ENCODE measurements at places on chromosomes 2 and 18.

GRCh38 chr2:215439404-215439803 is 3.5 kb upstream of the FN1 start:
- DNase-seq, result no peak

- DNase-seq, result no peak
Measured at GRCh38 chr2:240934701-240935102, 28.6 kb downstream of the CROCC2 start.

DNA sequence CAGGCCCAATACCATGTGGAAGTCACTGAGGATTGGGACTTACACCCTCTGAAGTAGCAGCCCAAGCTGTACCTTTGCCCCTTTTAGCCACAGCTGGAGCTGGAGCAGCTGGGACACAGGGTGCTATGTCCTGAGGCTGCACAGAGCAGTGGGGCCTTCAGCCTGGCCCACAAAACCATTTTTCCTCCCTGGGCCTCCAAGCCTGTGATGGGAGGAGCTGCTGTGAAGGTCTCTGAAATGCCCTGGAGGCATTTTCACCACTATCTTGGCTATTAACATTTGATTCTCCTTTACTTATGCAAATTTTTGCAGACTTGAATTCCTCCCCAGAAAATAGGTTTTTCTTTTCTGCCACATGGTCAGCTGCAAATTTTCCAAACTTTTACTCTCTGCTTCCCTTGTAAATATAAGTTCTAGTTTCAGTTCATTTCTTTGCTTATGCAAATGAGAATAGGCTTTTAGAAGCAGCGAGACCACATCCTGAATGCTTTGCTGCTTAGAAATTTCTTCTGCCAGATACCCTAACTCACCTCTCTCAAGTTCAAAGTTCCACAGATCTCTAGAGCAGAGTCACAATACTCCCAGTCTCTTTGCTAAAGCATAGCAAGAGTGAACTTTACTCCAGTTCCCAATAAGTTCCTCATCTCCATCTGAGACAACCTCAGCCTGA is 213.8 kb upstream of the MGAT5 start:
- DNase-seq, result no peak

- DNase-seq, result no peak
Measured at GRCh38 chr2:101287303-101287702, 21.2 kb downstream of the RNF149 start.

DNA sequence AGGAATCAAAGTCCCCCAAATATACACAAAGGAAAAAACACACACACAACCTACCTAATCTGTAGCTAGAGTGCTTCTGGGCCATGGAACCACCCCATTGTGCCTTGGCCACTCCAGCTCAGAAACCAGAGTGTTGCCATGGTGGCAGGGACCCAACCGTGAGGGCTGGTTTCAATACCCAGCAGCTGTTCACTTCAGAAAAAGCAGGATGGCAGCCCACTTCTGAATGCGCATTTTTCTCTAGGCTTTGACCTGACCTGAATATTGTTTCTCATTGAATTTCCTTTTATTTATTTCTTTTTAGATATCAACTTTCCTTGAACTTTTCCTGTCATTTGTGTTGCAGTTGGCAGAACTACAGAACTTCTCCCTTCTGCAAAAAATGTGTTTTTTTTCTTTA is 43.0 kb upstream of the EHBP1 start:
- no peak for DNase-seq

GRCh38 chr2:119126650-119127049 is 31.9 kb downstream of the C1QL2 start:
- DNase-seq, result no peak

GRCh38 chr2:65067806-65068553 is 11.8 kb downstream of the CEP68 start:
- DNase-seq, result no peak

GRCh38 chr2:232315049-232315922 is 63.3 kb upstream of the ALPP start:
- no peak for DNase-seq

GRCh38 chr2:116094196-116094595 is 1651.8 kb downstream of the DPP10 start:
- DNase-seq, result no peak

DNA sequence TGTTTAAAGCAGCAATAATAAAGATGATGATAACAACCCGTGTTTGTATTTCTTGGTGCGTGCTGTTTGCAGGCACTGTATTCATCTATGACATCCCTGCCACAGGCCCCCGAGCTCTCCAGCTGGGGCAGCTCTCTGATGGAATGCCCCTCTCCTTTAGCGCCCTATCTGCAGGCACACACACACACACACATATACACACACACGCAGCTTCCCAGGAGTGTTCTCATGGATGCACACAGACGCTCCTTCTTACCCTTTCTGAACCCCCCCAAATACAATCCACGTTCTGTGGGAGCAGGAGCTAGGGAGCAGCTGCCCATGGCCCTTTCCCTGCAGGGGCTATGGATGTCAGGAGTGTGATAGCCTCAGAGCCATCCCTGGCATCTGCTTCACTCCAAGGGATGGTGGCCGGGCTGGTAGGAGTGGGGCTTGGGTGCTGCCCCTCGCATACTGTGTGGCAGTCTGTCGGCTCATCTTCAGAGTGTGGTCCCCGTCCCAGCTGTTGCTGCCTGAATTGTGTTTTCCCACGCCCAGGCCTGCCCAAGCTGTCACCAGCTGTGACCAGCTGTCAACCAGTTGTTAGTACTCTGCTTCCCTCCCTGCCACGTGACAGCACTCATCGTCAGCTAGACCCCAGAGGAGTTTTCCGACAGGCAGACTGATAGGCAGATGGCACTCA is 50.8 kb upstream of the MYCN start:
- DNase-seq, result no peak

DNA sequence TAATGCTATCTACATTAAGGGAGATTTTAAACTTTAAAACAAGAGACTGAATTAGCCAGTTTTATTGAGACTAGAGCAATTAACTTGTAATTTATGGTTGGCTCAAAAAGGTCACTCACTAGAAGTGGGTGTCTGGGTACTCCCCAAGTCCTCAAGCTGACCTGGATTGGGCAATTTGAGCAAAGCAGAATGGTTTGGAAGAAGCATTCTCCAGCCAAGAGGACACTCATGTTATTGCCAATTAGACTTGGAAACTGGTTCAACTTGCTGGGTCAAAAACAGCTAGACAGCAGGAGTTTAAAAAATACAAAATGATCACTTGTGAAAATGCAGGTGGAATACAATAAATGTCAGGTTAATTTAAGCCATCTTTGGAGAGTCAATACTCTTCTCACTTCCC is 29.5 kb upstream of the MYO1B start:
- no peak for DNase-seq

DNA sequence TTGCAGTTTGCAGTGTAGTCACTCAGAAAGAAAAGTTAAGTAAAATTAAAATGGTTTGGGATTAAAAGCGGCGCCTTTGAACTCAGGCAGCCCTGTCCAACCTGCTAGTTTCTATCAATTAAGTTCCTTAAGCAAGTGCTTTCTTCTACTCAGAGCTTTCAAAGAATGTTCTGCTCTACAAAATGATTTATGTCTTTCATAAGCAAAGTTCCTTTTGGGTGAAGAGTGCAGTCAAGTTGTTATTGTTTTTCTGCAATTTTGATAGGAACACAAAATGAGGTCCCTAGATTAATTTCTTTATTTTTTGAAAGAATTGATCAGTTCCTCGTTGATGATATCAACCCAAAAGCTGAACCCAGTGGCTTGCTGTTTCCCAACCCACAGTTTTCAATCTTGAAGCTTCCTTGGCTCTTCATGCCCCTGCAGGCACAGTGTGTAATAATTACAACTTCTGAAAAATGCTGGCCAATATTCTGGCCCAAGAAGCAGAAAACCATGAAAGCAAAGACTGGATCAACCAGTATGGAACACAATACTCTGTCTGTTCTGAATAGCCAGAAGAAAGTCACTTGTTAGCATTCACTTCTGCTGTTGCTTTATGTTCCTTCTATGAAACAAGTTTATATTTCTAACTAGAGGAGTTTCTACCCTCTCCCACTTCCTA is 89.1 kb downstream of the TGIF1 start:
- no peak for DNase-seq

Data from kidney glomerular epithelial cell (primary cell).